ENCODE measurements at places on chromosomes 1 and 21.

GRCh38 chr1:228177183-228177475 is 11.5 kb downstream of the IBA57 start:
- no peak for DNase-seq

- DNase-seq: no peak
Observed at GRCh38 chr1:52915211-52915854, 6.2 kb downstream of the ECHDC2 start.

DNA sequence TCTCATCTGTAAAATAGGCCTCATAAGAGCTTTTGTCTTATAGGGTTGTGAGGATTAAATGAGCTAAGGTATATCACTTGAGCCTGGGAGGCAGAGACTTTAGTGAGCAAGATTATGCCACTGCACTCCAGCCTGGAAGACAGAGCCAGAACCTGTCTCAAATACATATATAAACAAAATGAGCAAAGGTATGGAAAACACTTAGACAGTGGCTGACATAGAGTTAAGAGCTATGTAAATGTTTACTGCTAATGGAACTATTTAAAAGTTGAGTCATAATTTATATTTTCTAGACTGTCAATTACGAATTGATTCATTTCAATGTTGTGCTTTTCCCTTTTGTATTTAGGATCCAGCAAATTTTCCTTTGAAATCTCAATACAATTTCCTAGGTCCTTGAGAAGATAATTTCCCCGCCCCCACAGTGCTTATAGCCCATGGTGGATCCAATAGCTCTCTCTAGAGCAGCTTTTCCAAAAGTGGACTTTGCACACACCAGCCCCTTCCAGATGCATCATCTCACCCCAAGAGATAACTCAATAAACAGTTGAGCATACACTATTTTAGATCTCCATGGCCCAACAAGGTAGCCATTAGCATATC is 21.8 kb upstream of the RUNX3 start:
- DNase-seq: no peak

DNA sequence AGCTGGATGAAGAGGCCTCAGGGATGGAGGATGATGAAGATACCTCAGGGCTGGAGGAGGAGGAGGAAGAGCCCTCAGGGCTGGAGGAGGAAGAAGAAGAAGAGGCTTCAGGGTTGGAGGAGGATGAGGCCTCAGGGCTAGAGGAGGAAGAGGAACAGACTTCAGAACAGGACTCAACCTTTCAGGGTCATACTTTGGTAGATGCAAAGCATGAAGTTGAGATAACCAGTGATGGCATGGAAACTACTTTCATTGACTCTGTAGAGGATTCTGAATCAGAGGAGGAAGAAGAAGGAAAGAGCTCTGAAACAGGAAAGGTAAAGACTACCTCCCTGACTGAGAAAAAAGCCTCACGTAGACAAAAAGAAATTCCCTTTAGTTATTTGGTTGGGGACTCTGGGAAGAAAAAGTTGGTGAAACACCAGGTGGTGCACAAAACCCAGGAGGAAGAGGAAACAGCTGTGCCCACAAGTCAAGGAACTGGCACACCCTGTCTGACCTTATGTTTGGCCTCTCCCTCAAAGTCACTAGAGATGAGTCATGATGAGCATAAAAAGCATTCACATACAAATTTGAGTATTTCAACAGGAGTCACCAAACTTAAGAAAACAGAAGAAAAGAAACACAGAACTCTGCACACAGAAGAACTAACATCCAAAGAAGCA is 15.4 kb downstream of the L1TD1 start:
- no peak for DNase-seq

GRCh38 chr21:26842974-26843932 is 2.0 kb downstream of the ADAMTS1 start:
- peak; percentile 51 for DNase-seq

DNA sequence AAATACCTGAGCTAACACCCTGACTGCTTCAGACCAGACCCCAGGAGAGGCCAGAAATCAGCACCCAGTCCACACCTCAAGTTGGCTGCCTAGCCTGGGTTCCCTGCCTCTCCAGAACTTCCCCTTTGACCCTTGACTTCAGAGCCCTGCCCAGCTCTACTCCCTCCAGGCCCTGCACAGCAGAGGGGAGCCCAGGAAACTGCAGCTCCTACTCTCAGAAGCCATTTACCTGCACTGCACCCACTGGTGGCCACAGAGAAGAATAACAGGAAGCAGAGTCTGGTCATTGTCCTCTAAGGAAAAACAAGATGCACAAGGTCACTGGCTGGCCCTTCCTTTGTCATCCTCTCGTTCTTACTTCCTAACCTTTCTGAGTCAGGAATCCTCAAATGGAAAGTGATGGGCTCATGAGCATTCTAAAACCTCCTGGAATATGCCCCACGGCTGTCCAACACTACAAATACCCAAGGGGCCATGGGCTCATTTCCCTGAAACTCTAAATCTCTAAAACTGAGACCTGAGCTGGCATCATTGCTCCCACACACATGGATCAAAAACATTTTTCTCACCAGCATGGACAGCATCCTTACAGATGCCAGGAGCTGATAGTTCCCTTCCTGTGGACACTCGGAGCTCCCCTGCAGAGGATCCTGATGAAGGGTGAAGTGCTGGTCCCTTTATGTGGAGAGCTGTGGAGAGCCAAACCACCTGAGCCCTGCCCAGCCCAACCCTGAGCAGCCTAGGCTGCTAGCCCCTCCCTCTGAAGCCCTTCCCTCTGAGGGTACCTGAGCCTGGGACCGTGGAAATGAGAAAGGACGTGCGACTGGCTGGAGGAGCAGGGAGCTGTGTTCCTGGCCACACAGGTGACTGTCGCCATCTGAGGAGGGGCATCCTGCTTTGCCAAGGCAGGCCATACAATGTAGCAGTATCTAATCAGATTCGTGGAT is at the start of gene ITLN2:
ITLN2 (minus strand) TSS at position 652 of the 947 bp plus-strand sequence; CDS start at position 584, 68 bp downstream.
- no peak for DNase-seq

DNA sequence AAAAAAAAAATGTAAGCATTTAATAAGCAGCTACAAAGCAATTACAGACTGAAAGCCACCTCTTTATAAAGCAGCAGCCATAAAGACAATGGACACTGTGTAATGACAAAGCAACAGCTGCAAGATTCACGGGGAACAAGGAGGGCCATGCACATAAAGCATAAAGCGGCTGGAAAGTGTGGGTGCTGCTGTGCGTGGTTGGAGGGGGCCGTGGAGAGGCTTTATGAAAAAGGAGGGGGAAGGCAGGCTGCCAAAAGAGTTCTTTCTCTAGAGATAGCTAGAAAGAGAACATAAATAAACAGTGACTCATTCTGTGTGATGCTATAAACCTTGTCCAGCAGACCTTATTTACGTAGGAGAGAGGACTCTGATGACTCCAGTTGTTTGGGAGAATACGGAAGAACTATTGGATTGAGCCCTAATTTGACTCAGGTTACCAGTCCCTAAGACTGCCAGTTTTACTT is 49.3 kb downstream of the ADAMTS1 start:
- no peak for DNase-seq

DNA sequence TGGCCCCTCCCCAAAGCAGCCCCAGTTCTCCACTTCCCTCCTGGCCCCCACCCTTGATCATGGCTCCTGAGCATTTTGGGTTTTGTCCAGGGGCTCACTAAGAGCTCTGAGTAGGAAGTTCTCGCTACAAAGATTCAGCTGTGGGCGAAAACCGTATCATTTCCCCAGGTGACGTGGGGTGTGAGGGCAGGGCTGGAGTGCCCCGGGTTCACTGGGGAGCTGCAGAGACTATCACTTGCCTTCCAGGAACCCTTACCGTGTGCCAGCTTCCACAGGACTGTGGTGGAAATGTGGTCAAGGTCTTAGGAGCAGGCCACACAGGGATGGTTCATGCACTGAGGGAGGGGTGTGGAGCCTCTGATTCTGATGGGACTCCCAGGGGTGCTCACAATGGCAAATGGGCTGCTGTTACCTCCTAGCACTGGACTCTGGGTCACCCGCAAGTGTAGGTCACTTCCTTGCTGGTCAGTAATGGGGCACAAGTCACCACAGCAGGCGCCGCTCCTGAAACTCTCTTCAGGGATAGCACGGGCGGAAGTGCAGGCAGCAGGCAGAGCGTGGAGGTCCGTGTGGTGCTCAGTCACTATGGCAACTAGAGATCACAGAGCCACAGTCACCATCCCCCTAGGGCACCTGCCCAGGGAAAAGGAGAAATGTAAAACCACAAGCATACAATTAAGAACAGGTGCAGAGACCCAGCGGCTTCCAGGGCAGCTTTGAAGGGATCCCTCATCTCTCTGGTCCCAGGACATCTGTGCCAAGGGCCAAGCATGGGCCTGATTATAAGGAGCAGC is 35.4 kb downstream of the RSPH1 start:
- no peak for DNase-seq

- DNase-seq: no peak
Observed at GRCh38 chr1:40780678-40781607, 2.6 kb upstream of the KCNQ4 start.

DNA sequence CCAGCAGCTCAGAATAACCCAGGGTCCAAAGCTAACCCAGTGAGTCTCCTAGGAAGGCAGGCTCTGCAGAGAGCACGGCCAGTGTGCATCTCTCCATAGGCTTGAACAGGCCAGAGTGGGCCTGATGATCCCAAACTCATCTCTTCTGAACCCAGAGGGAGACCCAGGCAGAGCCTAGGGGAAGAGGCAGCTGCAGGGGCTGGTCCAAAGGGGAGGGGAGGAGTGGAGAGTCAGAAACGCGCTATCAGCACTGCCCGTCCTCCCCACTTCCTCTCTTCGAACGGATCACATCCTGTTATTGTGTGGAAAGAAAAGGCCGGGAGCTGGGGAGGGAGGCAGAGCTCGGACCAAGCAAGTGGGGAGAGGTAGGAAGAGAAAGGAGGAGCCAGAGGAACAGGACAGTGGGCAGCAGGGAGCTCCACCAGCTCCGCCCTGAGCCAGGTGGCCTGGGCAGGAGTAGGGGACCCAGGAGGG is 20.2 kb downstream of the TAL1 start:
- DNase-seq: no peak

DNA sequence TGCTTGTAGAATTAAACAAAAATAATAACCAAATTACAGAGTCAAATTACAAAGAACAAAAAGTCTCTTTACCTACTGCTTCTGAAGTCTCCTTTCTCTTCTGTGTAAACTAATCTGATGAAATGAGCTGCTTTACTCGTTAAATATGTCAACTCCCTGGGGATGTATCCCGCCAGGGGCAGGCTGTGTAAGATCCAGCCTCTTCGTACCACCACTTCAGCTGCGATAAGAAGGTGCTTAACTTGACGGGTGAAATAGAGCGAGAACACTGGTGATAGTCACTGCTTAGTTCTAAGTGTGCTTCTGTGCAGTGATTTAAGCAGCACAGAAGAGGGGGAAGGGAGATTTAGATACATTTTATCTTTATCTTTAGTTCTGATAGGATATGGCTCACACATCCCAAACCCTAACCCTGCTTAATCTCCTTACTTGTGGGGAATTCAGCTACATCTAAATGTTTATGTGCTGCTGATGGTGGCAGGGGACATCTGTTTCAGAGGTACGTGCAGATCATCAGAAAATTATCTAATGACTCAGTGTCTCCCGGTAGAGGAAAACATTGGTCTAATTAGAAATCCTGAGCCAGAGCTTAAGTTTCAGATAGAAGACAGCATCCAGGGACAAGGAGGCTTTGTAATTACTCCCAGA is 46.0 kb downstream of the RHOU start:
- no peak for DNase-seq

DNA sequence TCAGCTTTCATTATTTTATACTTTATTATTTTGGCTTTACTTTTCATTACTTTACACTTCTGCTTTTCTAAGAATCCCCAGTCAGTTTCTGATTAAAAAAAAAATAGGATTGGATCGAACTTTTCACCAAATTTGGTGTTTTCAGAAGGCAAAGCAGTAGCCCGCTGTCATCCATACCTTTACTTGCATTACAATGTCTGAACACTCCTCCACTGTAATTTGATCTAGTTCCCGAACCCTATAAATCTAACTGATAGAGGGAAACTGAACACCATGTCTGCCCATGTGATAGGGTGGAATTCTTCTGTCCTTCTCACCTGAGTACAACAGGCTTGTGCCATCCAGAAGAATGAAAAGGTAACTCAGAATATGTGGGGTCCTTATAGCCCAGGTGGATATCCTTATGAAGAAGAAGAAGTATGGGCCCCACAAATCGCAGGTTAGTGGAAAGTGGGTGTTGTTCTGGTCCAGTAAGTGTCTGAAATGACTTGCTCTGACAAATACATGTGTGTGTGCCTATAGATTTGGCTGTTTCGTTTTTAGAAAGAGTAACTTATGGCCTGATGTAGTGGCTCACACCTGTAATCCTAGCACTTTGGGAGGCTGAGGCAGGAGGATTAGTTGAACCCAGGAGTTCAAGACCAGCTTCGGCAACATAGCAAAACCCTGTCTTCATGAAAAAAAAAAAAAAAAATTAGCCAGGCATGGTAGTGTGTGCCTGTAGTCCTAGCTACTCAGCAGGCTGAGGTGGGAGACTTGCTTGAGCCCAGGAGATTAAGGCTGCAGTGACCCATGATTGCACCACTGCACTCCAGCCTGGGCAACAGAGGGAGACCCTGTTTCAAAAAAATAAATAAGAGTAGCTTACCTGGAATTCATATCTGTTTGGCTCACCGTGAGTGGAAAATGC is 26.6 kb upstream of the CDC14A start:
- no peak for DNase-seq

GRCh38 chr1:6352138-6352563 is 41.4 kb downstream of the ACOT7 start:
- no peak for DNase-seq

- no peak for DNase-seq
Observed at GRCh38 chr21:16912075-16912474, 600.8 kb upstream of the CXADR start.

DNA sequence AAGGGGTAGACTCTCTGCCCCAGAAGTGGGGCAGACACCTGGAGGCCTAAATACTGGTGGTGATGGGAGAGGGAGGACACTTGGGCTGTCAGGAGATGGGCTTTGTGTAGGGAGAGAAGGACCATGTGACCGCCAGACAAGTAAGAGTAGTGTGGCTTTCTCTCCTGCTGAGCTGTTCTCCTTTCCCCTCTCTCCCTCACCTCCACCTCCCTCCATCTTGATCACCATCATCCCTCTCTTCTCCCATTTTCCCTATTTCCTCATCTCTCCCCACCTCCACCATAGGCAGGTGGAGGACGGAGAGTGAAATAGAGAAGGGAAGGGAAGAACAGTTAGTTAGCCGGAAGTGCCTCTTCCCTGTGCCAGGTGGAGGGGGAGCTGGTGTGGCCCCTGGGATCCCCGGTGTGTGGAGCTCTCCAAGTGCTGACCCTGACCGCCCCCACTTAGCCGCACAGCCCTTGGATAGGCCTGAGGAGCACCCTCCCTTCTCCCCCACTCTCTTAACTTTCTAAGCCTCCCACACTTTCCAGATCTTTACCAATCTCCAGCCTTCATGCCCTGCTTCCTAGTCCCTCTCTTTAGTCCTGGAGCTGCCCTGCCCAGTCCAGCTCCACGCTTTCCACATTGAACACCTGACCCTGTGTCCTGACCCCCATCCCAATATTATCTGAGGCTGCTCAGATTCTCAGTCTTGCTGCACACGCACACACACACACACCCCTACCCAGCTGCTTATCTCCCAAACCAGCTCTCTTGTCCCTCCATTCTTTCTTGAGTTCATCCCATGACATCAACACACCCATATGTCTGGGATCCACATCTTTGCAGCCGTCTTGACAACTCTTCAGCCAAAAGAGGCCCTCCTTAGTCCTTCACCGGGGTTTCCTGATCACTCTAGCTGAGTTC is 1.5 kb downstream of the CELF3 start:
- no peak for DNase-seq

GRCh38 chr1:11138952-11139351 is 39.3 kb upstream of the EXOSC10 start:
- no peak for DNase-seq
